Stimulated activated CD8-positive, alpha-beta memory T cell treated with anti-CD3 and anti-CD28 coated beads, Interleukin-15, amount 100 ng/mL, for 4 hours (primary cell): ENCODE measurements at places on chromosomes 4 and X.

- DNase-seq: no peak
Measured at GRCh38 chr4:38368613-38369012, 295.4 kb upstream of the KLF3 start.

GRCh38 chr4:155742310-155743015, 16.4 kb upstream of the GUCY1B1 start:
- no peak for DNase-seq

- no peak for DNase-seq
Measured at GRCh38 chrX:51955200-51955599, 61.8 kb downstream of the MAGED1 start.

DNA sequence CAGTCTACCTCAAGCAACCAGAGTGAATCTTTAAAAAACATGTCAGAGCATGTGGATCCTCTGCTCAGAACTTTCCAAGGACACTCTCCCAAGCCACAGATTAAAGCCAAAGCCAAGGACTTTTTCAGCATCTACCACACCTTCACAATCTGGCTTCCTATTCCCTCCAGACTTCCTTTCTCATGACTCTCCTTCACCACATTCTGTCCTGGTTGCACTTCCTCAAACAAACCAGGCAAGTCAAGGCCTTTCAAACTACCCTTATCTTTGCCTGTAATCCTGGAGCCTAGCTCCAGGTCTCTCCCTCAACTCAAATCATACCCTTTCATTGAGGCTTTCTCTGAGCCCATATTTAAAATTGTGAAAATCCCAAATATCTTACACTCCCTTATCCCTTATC, 191.6 kb upstream of the GALNTL6 start:
- DNase-seq: no peak

- DNase-seq: no peak
Measured at GRCh38 chr4:87811977-87812376, 12.6 kb downstream of the IBSP start.

DNA sequence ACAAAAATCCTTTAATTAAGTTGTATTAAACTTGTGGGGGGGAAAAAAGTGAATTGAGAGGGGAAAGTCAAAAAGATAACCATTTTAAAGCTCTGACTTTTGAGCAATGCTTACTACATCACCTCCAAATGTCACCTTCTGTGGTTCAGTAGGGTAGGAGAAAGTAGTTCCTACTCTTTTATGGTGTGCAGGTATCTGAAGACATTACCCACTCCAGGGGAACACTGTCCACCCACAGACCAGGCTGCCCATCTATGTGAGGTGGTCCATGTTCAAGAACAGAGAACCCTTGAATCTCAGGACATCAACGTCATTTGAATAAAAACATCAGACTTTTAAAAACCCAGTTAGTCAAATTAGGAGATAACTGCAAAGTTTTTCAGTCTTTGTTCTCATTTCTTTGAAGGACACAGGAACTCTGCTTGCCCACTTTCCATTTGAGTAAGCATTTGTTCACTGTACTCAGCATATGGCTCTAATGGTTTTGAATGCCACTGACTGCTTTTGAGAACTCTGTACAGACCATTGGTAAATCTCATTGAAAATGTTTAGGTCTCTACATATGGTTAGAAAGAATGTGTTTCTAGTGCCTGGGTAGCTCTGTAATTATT, 18.4 kb downstream of the NMU start:
- DNase-seq: no peak

GRCh38 chr4:173526724-173527102, 3.3 kb downstream of the HAND2 start:
- no peak for DNase-seq

DNA sequence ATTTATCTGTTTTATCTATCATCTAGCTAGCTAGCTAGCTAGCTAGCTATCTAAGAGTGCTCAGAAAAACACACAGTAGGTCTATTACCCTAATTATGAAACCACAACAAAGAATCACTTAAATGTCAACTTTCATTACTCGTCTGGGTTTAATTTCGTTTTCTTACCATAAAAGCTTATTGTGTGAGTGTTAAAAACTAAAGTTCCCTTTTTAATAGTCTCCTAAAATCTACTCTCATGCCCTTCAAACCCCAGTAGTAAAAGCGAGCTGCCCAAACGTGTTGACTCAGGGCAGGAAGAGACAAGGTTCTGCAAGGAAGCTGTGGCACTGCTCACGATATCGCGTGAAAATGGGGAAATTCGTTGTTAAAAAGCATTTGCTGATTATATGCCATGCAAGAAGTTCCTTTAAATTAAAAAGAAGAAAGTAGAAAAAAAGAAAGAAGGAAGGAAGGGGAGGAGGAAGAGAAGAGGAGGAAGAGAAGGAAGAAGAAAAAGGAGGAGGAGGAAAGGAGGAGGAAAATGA, 595 bp downstream of the MBNL3 start:
- no peak for DNase-seq

DNA sequence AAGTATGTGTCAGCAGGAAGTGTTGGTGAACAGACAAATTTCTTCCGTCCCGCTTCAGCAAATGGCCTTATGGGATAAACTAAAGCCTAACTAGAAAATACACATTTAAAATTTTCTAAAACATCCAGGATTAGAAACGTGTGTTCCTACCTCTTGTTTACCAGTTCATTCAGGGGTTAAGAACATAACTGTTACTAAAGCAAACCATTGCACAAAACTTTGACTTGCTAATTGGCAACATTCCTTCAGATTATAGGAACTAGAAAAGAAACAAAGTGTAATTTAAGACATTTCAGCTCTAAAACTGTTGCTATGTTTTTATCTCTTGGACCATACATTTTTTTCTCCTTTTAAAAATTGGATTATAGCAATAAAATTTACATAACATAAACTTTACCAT, 39.5 kb upstream of the CXCL13 start:
- DNase-seq: no peak

GRCh38 chrX:119640731-119641170, 34.5 kb upstream of the NKRF start:
- DNase-seq: no peak
